ENCODE measurements at places on chromosomes 4 and X.

GRCh38 chr4:73676861-73677323 is 56.7 kb upstream of the RASSF6 start:
- no peak for DNase-seq

DNA sequence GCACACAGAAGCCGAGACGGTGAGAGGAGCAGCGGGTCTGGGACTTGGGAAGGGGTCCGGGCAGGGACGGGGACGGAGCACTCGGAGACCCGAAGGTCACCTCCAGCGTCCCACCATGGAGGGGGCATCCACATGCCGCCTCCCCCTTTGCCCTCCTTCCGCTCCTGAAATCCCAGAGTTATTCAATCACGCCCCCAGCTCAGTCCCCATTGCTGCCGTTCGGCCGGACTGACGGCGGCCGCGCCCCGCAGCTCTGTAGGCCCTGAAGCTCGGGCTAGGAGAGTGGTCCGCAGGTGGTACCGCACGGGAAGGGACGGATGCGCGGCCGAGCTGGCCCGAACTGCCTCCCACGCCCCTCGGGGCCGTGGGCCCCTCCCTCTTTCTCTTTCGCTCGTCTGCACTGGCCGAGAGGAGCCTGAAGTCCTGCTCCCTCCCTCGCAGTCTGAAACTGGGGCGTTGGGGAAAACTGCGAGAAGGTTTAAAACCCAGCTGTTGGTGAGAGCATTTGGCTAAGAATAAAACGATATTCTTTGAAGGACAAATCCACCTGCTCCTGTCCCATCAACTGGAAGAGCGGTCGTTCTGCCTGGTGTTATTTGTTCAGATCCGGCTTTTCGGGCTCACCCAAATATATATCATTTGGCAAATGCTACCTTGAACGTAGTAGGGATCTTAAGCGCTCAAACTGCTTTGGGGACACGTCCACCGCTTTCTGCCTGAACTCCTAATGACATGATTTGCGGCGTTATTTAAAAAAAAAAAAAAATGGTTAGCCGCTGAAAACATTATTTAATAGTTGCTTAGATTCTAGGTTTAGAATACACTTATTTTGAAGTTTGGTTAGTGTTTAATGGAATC is 719 bp downstream of the USO1 start:
- DNase-seq = peak; percentile 71

DNA sequence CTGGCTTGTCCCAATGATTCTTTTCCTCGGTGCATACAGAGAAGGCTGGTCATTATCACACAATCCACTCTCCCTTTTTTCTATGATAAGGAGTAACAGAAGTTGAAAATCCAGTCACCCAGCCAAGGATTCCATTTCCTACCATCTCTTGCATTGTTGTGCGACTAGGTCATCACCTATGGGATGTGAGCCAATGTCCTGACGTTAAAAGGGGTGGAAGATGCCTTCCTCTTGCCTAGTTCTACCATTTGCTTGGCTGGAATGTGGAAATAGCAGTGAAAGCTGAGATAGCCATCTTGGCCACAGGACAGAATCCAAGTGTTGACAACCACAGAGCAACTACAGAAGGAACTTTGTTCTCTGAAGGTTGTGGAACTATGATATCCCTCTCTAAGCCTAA is 132.2 kb upstream of the KIT start:
- DNase-seq = no peak

GRCh38 chrX:119728487-119728886 is 29.9 kb upstream of the SOWAHD start:
- no peak for DNase-seq

- no peak for DNase-seq
These were observed 185.3 kb upstream of the SPOCK3 start for GRCh38 chr4:167419468-167420140.

- DNase-seq = no peak
These were observed 22.3 kb downstream of the PJA1 start for GRCh38 chrX:69142788-69143469.

DNA sequence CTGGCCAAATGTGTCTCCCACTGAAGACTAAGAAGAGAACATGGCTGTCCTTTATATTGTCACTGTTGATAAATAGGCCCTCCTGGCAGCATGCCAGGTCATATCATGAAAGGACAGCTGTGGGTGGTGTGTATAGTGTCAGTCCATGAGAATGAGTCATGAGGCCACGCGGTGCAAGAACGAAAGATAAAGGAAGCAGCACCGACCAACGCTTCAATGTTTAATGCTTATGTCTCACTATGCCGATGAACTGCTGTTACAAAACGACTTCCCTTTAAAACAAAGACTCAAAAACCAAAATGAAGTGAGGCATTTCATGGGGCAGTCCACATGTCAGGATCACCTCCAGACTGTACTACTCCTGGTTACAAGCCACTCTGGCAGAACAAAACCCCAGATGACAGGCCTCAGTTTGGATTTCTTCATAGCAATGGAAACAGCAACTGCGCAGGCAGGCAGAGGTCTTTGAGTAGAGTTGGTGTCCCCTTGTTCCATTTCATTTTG is 5.2 kb upstream of the TCEANC start:
- peak; percentile 53 for DNase-seq

DNA sequence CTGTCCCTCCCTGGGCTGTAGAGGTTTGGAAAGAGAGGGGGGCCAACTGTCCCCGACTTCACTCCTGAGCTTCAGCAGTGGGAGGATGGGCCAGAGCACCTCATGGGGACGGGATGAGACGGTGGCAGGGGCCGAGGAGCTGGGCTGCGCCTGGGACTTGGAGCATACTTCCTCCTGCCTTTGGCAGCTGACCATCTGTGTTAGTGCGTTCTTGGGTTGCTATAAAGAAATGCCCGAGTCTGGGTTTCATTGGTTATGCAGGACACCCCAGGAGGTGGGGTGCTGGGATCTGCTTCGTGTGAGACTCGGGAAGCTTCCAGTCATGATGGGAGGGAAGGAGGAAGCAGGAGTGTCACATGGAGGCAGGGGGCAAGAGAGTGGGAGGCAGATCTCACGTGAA is 7.4 kb downstream of the PSAPL1 start:
- peak; percentile 5 for DNase-seq

- DNase-seq = no peak
These were observed 4.1 kb upstream of the ASMT start for GRCh38 chrX:1610736-1611135.

DNA sequence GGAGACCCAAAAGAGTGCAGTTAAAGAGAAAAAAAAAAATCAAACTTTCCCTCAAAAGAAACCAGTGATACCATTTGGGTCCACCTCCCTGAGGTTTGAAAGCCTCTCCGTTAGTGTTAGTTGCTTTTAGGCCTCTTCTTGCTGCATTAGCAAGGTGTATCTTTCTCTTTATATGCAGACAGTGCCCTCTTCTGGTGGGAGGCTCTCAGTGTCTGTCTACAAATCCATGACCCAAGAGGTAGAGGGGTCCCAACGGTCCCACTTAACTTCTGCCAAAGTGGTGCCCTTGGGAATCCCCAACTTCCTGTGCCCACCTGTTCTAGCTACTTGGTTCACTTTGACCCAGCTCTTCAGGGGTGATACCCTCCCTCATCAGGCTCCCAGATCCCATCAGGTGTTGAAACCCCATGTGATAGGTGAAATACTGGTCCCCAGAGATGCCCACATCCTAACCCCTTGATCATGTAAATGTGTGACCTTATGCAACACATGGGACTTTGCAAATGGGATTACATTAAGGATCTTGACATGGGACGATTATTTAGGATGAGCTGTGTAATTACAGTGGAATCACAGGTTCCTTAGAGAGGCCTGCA is 63.7 kb upstream of the CD99 start:
- DNase-seq = peak; percentile 73

- no peak for DNase-seq
These were observed 20.7 kb downstream of the TAPT1 start for GRCh38 chr4:16205298-16206164.

- no peak for DNase-seq
These were observed 16.2 kb downstream of the CTAG1B start for GRCh38 chrX:154602766-154603437.

GRCh38 chr4:158856852-158857251 is 88.0 kb downstream of the FNIP2 start:
- DNase-seq = no peak

GRCh38 chrX:19743386-19743785 is 144.0 kb downstream of the SH3KBP1 start:
- DNase-seq = no peak

- DNase-seq = no peak
These were observed 2.0 kb downstream of the SLC25A6 start for GRCh38 chrX:1389993-1390285.

GRCh38 chrX:70338290-70338689 is 48.4 kb downstream of the KIF4A start:
- no peak for DNase-seq

DNA sequence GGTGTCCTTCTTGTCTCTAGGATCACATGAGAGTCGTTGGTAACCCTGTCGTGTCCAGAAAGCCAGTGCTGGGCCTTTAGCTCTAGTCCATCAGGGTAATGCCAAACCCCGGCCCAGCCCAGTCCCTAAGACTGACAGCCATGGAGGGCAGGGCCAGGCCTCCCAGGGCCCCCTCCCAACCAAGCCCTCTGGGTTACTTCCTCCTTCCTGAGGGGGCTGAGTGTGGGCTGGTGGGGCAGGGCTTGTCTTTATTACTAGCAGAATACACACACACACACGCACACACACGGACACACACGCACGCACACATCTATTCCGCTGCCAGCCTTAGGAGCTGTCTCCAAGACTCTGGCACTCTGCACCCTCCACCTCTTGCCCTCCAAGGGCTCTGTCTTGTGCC is 35.6 kb upstream of the CDKN2AIP start:
- no peak for DNase-seq

- no peak for DNase-seq
These were observed 38.0 kb upstream of the COX7B2 start for GRCh38 chr4:46946919-46947536.

GRCh38 chrX:153934762-153935325 is at the start of gene NAA10:
NAA10 (minus strand) TSS chrX:153935037; CDS start chrX:153934904, 133 bp downstream.
- DNase-seq = peak; percentile 54

DNA sequence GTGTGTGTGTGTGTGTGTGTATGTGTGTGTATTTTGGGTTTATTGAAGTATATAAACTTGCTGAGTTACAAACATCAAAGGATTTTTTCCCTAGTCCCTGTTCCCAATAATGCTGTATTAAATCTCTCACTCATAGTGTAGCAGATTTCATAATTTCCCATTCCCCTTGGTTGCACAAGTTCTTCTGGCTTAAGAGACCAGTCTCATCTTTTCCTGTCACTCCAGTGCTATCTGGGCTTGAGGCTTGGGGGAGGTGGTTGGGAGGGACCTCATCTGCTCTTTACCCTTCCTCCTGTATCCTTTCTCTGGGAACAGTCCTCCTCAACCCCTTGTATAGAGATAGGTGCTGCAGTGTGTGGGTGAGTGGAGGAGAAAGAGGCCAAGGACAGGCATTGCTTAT is 285.4 kb upstream of the BOD1L1 start:
- no peak for DNase-seq
